Activated CD4-positive, alpha-beta memory T cell treated with anti-CD3 and anti-CD28 coated beads, Interleukin-2, amount 10 ng/mL, durations not matched to agents 7 days and 5 days (primary cell): ENCODE measurements at places on chromosomes 5 and 9. TPM values are rescaled to one million over a fixed set of nuclear protein-coding genes. Genes with fewer than 3 reads are reported as not detected.

DNA sequence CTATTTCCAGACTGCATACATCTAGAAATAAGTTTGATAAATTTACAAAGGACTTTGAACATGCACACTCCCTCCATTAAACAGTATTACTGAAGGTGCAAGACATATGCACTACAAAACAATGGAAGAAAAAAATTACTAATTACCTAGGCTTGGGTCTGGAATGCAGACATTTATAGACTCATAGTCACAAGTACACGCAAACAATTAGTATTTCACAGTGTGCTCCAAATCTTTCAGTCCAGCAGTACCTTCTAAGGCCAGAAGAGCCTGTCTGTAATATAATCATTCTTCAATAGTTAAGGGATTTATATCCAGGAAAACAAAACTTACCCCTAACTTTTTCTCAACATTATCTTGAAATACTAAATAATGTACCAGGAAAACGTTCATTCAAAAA, 11.2 kb downstream of the RICTOR start:
- H3K27me3 ChIP-seq = no peaks in the 10 kb centered on the region
- H3K4me3 ChIP-seq = no peak overlapping the region
- H3K27ac ChIP-seq = no peak overlapping the region
- H3K36me3 ChIP-seq = peaks cover 34% of the 10 kb centered on the region

GRCh38 chr9:120924698-120925534, 1.7 kb downstream of the TRAF1 start:
- H3K27ac ChIP-seq = peak overlapping the region; percentile 100
- DNase-seq = peak; percentile 53
- H3K36me3 ChIP-seq = peaks cover 74% of the 10 kb centered on the region
- no peaks in the 10 kb centered on the region for H3K27me3 ChIP-seq

- H3K27me3 ChIP-seq = peaks cover 2% of the 10 kb centered on the region
- no peak for DNase-seq
- no peaks in the 10 kb centered on the region for H3K4me1 ChIP-seq
- H3K4me3 ChIP-seq = no peak overlapping the region
- no peaks in the 10 kb centered on the region for H3K36me3 ChIP-seq
- H3K27ac ChIP-seq = no peak overlapping the region
Measured at GRCh38 chr9:114300846-114301797, 21.8 kb upstream of the ORM1 start.

DNA sequence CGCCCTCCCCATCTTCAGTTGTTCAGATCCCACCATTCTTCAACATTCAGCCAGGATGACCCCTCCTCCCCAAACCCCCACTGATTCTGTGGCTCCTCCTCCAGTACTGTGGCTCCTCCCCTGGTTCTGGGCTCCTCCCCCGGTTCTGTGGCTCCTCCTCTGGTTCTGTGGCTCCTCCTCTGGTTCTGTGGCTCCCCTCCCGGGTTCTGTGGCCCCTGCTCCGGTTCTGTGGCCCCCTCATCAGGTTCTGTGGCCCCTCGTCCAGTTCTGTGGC, 32.8 kb downstream of the C5orf15 start:
- no peaks in the 10 kb centered on the region for H3K27me3 ChIP-seq
- no peaks in the 10 kb centered on the region for H3K36me3 ChIP-seq
- peaks cover 19% of the 10 kb centered on the region for H3K4me1 ChIP-seq
- no peak overlapping the region for H3K4me3 ChIP-seq
- no peak overlapping the region for H3K27ac ChIP-seq
- DNase-seq = no peak

GRCh38 chr9:110788871-110789270, 120.3 kb downstream of the MUSK start:
- no peaks in the 10 kb centered on the region for H3K4me1 ChIP-seq
- no peak overlapping the region for H3K4me3 ChIP-seq
- no peaks in the 10 kb centered on the region for H3K36me3 ChIP-seq
- H3K27me3 ChIP-seq = no peaks in the 10 kb centered on the region
- no peak overlapping the region for H3K27ac ChIP-seq

DNA sequence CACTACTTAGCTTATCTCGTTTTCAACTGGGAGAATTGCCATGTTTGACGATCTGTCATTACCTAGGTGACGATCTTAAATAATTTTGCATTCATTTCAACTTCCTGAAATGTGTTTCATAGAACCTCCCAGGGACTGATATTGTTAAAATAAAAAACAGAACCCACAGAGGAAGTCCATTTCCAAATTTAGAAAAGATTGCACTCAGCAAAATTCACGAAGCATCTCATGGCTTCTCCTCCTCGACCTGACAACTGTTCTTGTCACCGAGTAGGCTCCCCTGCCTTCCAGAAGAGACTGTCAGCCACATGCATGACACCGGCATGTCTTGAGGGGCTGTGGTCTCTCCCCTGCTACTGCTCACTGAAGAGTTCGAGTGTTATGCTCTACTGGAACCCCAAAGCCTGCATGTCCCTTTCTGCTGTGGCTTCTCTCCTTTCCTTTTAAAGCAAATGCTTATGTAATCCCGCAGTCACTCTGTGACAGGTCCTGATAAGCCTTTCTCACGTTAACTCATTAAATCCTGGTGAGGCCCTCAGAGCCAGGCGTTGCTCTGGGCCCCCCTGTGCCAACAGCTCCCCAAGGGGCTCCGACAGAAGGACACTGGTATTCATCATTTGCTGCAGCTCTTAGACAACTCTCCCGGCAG, 26.8 kb upstream of the ANKRD33B start:
- peaks cover 18% of the 10 kb centered on the region for H3K4me1 ChIP-seq
- no peak overlapping the region for H3K27ac ChIP-seq
- DNase-seq = no peak
- no peaks in the 10 kb centered on the region for H3K36me3 ChIP-seq
- peak overlapping the region; percentile 19 for H3K4me3 ChIP-seq
- H3K27me3 ChIP-seq = peaks cover 28% of the 10 kb centered on the region

GRCh38 chr5:171610686-171611085, 174.9 kb upstream of the SMIM23 start:
- no peak overlapping the region for H3K4me3 ChIP-seq
- DNase-seq = no peak
- H3K27me3 ChIP-seq = peaks cover 23% of the 10 kb centered on the region
- H3K4me1 ChIP-seq = no peaks in the 10 kb centered on the region
- no peak overlapping the region for H3K27ac ChIP-seq
- H3K36me3 ChIP-seq = no peaks in the 10 kb centered on the region

- peaks cover 7% of the 10 kb centered on the region for H3K4me1 ChIP-seq
- H3K27me3 ChIP-seq = no peaks in the 10 kb centered on the region
- H3K27ac ChIP-seq = no peak overlapping the region
- no peaks in the 10 kb centered on the region for H3K36me3 ChIP-seq
- H3K4me3 ChIP-seq = no peak overlapping the region
Measured at GRCh38 chr5:34585601-34586104, 70.5 kb upstream of the RAI14 start.

Gene KIF20A
- 50.7 TPM for total RNA-seq

Gene SHISAL2B
- not detected for total RNA-seq

Gene PCDHA11
- not detected for total RNA-seq
